Foreskin fibroblast (primary cell): ENCODE measurements at places on chromosomes 4 and X.

DNA sequence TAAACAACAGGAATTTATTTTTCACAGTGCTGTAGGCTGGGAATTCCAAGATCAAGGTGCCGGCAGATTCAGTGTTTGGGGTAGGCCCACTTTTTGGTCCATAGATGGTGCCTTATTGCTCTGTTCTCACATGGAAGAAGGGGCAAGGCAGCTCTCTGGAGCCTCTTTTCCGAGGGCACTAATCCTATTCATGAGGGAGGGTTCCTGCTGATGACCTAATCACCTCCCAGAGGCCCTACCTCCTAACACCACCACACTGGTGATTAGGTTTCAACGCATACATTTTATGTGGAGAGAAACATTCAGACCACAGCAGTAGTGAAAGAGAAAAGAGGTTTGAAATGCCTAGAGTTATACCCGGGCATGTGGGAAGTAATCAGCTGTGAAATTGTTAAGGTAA is 1.4 kb upstream of the POLA1 start:
- DNase-seq, result no peak

DNA sequence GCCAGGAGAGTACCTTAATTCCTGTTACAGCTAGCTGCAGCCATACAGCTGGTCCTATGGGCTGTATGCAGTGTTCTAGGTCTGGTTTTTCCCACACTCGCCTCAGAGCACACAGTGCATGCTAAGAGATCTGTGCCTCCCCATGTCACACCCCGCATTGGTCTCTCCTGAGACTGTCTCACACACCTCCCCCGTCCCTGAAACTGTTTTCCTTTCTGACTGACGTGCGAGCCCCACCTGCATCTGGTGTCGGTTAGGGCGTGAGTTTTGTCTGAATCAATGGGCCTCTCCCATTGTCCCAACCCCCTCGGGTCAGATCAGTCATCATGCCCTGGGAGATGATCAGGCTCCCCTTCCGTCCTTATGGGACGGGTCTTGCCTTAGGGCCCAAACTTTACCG is 3.4 kb upstream of the UGT8 start:
- no peak for DNase-seq

DNA sequence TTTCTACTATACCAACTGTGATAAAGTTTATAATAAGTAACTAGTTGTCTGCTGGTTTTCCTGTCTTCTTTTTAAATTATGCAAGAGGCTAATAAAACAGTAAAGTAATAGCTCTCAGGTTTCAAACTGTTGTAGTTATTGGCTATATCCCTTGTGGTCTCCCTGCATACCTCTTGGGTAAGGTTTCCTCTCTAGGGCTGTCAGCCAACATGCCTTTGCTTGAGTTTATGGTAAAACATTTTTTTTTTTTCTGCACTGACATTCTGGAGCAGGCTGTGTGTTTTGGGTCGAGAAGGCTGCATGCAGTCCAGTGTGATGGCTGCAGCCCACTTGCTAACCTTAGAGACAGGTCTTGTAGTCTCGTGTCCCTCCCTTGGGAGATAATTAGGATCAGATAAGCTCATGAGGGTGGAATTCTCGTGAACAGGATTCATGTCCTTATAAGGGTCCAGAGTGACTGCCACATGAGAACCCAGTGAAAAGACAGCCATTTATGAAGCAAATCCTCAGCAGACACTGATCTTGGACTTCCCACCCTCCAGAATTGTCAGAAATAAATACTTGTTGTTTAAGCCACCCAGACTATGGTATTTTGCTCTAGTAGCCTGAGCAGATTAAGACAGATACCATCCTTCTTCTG is 831.2 kb downstream of the CCSER1 start:
- DNase-seq, result no peak

DNA sequence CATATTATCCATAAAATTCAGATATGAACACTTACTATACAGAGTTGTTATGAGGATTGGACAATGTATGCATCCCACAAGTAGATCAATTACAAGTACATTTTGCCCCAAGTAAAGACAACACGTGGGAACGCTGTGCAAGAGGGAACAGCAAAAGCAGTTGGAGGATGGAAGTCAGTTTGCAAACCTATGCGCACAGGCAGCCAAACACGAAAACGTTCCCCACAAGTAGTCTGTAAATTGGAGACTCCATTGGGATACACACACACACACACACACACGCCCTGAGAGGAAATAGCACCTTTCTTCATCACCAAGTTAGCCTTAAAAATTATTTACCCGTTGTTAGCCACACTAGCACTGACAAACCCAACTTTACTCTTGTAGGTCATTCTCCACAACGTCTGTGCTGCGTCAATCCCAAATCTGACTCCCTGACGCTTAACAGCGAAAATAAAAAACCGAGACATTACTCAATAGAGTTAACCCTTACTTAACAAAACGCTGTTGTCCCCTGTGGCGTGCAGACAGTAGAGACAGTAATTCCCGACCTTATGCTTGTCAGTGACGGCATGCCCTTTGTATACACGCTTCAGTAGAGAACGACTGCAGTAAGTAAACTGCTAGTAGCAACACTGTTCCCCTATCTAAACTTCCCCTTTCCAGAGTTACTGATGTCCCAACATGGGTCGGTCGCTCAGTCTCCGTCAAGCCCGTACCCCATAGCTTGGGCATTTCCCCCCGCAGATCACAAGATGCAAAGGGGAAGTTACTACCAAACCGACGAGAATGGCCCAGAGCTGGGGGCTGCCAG is 730 bp downstream of the MANBA start:
- peak; percentile 18 for DNase-seq

GRCh38 chr4:81503586-81503985 is 31.9 kb upstream of the RASGEF1B start:
- DNase-seq, result no peak

DNA sequence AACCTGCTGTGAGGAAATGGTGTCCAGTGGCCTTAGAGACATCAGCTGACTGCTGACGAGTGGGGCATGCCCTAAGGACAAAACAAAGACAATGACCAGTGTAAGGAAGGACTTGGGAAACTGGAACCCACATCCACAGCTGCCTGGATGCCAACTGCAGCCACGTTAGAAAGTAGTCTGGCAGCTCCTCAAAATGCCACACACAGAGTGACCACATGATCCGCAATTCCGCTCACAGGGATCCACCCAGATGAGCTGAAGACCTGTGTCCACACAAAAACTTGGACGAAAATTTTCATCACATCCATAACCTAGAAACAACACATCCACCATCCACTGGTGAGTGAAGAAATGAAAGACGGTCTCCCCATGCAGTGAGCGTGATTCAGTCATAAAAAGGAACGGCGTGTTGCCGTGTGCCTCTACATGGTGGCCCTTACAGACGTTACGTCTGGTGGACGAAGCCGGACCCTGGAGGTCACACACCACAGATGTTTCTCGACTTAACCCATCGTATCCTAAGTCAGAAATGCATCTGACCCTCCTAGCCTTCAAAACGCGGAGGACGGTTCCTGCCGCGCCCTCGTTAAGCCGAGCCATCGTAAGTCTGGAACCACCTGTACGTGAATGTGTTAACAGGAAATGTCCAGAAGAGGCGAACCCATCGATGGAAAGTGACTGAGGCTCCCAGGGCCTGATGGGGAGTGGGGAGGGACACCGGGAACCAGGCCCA is 40.6 kb upstream of the MXD4 start:
- no peak for DNase-seq

DNA sequence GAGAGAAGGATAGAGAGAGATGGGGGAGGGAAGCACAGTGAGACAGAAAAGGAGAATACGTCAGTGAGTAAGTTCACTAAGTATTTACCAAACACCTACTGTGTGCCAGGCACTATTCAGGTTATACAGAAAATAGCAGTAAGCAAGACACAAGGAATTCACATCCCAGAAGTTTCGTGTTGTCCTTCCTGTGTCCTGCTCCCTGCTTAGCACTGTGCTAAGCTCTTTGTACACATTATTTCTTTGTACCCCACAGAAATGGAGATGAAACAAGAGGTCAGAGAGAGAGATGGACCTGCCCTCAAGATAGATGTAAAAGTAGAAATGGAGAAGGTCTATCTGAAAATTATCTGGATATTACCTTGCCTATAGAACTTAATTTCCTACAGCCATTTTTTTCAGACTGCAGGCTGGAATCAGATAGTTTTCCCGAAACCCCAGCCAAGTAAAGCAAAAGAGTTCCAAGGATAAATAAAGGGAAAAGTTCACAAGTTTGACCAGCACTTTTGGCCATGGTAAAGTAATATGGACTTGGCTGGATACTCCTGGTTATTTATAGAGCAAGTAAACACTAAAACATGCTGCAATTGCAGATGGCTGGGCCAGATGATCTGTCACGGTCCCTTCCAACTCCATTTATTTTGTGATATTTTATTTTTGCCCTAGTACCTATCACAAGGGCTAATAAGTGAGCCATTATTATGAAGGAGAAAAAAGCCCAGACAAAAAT is 353.7 kb upstream of the SLC7A11 start:
- peak; percentile 42 for DNase-seq

DNA sequence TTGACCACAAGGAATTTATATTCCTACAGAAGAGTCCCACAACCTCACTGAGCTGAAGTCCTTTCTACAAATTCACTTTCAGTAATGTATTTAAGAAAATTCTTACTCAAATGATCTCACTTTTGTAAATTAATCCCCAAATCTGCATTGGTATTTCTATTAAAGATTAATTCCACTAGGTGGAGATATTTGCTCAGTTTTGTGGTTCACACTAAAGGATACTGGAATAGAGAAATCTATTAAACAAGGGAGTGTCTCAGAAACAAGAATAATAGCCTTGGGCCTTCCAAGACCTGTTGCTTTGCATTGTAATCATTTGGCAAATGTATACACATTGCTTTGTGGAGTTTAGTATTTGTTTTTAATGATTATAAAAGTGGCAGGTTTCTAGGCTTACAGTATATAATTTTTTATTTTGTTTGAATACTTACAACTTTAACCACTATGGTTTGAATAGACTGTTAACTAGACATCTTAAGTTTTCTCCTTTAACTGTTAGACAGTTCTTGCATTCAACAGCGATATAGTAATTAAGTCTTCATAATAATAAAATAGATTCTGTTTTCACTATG is 25.9 kb downstream of the CFAP299 start:
- DNase-seq, result no peak

- no peak for DNase-seq
Measured at GRCh38 chrX:136080766-136081165, 66.6 kb upstream of the FHL1 start.

GRCh38 chrX:103730796-103731493 is 20.2 kb downstream of the TMEM31 start:
- DNase-seq, result peak; percentile 82

DNA sequence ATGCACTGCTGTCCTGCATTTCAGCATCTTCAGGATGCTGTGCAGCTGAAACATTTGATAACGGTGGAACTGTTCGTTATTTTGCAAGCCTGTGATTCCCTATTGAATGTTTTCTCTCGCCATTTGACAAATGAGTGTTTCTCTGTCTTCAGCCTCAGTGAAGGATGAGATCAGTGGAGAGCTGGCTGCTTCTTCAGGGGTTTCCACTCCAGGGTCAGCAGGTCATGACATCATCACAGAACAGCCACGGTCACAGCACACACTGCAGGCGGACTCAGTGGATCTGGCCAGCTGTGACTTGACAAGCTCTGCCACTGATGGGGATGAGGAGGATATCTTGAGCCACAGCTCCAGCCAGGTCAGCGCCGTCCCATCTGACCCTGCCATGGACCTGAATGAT is 52.6 kb downstream of the HTT start:
- DNase-seq, result no peak

DNA sequence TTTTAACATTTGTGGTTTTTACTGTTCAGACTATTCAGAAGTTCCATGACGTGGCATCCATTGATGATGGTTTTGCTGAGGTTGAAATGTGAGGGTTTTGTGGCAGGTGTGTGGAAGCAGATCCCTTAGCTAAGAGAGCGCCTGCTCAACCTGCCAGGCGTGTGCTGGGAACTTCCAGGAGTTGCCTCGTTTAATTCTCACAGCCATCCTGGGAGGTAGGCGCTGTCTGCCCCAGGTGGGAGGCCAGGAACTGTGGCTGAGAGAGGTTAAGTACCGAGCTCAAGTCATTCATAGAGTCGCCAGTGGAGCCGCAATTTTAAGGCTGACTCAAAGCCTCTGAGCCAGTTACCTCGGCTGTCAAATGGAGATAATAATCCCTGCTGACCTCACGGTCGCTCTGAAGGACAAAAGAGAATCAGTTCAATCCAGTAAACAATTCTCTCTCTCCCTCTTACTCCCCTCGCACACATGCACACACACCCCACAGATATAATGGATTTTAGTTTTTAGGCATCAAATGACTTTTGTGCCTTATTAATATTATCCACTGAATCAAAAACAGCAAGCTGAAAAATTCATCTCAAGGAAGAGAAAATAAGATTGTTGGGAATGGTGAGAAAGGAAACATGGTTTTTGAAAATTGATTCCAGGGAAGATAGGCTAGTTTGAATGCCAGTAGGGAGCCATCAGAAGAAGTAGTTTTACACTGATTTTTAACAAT is 171.3 kb downstream of the PTTG2 start:
- DNase-seq, result no peak

DNA sequence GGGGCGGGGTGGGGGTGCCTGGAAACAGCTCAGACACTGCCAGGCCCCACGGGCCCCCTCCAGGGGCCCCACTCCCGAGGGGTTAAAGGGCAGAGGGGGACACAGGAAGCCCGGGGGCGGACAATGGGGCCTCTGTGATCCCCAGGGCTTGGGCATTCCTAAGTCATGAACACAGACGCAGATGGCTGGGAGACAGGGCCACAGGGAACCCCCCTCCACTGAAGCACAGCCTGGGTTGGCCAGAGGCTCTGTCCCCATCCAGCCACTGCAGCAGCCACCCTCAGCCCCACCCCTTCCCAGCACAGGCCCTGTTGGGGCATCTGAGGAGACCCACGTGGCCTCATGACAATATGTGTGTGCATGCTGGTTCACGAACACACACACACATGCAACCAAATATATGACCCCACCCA is 3.9 kb downstream of the L1CAM start:
- DNase-seq, result peak; percentile 25

GRCh38 chr4:153198719-153199118 is 5.5 kb upstream of the TRIM2 start:
- DNase-seq, result no peak

DNA sequence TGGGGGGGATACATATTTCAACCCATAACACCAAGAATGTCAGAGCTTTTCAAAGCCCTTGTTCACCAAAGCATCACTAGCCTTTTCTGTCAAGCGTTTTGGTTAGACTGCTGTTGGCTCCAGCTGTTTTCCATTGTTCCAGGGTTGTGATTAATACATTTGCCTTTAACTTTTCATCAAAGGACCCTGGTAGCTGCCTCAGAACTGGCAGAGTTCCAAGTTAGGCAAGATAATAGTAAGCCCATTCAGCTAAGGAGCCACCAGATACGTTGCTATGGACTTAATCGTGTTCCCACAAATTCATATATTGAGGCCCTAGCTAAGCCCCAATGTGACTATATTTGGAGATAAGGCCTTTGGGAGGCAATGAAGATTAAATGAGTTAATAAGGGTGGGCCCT is 37.1 kb downstream of the ENOPH1 start:
- peak; percentile 65 for DNase-seq

DNA sequence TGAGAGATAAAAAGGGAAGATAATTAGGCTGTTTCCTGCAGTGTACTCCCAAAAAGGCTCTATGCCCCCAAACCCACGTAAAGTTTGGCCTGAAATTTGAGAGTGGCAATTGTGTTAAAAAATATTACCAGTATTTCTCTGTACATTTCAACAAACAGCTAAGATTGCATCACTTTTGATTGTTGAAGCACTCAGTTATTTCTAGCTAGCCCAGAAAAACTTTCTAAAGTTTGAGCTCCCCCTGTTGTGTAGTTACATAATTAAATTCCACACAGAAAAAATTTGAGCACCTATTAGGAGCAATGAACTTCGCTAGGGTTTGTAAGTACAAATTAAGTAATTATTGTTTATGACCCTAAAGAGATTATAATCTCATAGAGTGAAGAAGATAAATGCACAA is 109.4 kb downstream of the DLG3 start:
- DNase-seq, result peak; percentile 30

- no peak for DNase-seq
Measured at GRCh38 chrX:10507876-10508275, 112.5 kb downstream of the MID1 start.
